ENCODE measurements at places on chromosomes 2 and 18.

GRCh38 chr18:10032331-10033015 lies 118.7 kb downstream of the VAPA start:
- peak; percentile 36 for ATAC-seq

GRCh38 chr18:3914109-3914508 lies 464.1 kb downstream of the TGIF1 start:
- no peak for ATAC-seq

DNA sequence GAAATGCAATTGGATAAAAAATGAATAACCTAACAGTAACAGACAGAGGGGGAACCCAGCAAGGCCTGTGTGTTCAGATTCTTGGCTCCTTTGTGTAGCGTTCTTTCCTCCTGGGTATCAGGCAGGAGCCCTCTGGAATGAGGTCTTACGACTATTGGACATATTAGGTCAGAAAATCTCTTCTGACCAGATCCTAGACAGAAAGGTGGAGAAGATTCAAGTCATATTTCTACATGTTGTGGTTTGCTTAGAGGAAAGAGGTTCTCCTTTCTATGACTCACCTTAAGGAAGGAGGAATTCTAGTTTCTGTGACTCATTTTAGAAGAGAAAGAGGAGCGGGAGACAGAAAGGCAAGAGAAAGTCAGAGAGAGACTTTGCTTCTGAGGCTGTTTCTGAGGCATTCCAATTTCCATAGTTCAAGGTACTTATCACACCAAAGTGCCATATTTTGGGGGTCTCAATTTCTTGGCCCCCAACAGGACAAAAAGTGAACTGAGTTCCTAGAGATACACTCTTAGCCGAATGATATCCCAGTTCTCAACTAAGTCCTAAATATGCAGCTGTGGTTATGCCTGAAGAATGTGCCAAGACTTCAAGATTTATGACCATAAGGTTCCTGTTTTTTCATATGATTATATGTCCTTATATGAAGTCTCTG lies 618.6 kb downstream of the ZEB2 start:
- ATAC-seq, result no peak

DNA sequence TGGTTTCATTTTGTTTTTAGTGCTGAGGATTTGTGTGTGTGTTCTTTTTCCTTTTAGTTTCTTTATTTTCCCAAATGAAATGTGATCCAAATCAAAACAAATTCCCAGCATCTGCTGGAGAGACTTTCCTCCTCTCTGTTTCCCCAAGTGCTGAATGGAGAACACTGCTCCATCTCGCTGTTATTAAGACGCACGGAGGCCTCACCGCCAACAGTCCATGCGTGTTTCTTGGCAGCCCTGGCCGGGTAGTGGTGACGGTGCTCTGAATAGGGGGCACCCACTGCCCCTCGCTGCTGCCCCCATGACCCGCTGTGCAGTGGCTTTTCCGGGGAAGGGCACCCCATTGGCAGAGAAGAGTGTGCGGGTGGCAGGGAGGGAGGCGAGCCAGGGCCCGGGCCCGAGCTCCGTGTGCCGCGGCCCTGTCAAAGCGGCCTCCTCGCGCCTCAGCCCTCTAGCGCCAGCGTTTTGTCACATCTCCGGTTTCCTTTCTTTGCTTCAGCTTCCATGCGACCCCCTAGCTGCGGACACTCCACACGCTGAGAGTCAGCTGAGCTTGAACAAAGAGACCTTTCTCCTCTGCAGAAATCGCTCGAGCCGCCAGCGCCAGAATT lies 473.7 kb upstream of the SALL3 start:
- no peak for ATAC-seq

DNA sequence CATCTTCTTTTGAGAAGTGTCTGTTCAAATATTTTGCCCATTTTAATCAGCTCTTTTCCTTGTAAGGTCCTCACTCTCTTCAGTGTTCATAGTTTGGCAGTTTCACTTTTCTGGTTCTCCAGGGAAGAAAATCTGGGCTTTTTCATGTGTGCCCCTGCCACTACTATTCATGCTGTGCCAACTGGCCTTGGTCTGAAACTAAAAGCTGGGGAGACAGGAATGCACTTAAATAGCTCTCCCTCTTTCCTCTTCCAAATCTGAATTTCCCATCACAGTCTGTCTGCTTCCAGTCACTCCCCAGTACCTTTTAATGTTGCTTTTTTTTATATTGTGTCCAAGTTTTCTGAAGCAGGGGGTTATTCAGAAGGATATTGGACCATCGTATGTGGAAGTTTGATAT lies 574.3 kb upstream of the POU3F3 start:
- no peak for ATAC-seq

- no peak for ATAC-seq
Measured at GRCh38 chr18:23105581-23106219, 29.6 kb upstream of the CABLES1 start.

GRCh38 chr2:150143087-150143536 lies 344.4 kb downstream of the RND3 start:
- no peak for ATAC-seq

DNA sequence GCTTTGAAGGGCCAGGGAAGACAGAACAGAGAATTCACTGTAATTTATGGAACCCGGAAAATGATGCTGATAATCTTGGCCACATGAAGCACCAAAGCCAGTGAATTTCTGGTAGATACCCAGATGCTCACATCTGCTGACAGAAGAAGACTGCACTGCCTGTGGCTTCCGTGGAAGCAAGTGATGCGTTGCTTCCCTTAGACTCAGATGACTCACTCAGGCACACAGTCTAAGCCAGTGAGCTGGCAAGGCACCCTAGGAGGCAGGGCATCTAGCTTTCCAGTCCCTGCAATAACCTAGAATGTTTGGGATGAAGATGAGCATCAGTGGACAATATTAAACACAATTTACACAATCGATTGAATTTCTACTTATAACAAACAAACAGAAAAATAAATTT lies 284.7 kb downstream of the CMPK2 start:
- no peak for ATAC-seq
